ENCODE measurements at places on chromosomes 5 and 9.

DNA sequence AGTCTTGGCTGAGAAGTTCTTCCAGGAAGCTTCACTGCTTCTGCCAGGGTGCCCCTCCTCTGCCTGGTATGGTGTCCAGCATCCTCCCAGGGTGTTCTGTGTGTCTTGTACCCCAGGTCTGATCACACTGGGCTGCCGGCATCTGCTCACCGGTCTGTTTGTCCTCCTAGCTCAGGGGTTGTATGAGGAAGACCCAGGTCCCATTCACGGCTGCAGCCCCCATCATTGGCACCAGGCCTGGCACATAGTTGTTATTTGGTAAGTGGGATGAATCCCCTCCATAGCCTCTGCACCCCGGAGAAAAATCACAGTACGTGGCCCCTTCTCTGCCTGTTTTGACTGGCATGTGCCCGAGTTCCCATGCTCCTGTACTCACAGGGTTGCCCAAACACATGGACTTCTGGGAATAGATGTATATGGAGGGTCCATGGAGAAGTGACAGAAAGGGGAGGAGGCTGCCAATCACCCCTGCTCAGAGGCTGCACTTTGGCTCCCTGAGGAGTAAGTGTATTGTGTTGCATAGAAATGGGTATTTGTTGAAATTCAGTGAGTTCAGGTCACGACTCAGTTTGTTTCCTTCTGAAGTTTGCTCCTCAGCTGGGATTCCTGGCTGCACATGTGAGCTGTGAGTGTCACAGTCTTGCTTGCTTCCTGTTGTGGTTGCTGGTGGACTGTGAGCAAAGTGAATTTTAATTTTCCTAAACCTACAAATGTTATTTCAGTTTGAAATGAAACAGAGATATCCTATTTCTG is 96.2 kb downstream of the HSPA4 start:
- no peak for DNase-seq

DNA sequence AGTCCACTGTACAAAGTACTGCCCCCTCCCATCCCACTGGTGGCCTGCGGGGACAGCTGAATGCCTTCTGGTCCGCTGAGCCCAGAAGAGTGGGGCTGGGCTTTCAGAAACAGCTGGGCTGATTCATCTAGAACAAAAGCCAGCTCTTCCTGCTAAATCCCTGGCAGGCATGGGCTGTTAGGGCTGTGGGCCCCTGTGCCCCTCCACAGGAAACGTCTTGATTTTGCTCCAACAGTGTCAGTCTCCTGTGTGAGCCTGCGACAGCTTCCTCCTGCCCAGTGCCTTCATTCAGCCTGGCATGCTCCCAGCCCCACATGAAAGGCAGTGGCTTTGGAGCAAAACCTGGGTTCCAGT is 6.9 kb upstream of the GSN start:
- no peak for DNase-seq

GRCh38 chr5:93790401-93790800 is 49.0 kb upstream of the POU5F2 start:
- no peak for DNase-seq

GRCh38 chr9:21679432-21679831 is 123.0 kb upstream of the MTAP start:
- no peak for DNase-seq

DNA sequence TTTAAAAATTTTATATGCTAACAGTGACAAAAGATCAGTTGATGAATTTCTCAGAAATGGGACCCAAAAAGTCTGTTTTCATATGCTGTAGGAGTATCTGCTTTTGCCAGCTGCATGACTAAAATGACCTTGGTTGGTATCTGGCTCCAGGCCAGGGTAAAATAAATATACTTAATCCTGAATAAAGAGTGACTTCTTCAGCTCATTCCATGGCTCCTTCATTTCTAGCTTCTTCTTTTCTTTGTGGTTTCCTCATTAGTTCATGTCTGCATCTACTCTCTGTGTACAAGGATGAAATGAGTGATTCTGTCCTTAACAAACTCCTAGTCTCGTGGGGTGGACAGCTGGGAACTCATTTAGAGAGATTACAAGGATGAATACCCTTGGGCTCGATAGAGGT is 36.0 kb downstream of the RCL1 start:
- DNase-seq = no peak

DNA sequence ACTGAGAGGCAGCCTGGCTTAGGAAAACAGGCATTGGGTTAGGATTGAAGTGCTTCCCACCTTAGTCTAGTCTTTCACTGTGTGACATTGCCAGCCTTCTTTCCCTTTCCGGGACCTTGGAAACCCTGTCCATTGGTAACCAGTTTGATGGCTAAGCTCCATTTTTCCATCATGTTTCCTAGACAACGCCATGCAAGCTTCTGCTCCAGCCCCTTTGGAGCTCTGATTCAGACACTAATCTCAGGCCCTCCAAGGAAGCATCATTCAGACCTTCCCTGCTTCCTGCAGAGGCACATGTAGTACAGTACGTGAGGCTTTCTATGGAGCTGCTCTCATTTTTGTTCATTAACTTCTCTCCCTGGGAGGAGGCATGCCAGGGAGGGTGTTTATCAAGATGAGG is 68.5 kb downstream of the GRIA1 start:
- no peak for DNase-seq

- DNase-seq = no peak
Observed at GRCh38 chr5:176803068-176803942, 7.1 kb upstream of the UNC5A start.

GRCh38 chr9:97475059-97475458 is 26.4 kb upstream of the TMOD1 start:
- no peak for DNase-seq

- no peak for DNase-seq
Observed at GRCh38 chr5:1053391-1054017, 44.9 kb downstream of the NKD2 start.

GRCh38 chr5:113321276-113321675 is 113.5 kb downstream of the TSSK1B start:
- no peak for DNase-seq

DNA sequence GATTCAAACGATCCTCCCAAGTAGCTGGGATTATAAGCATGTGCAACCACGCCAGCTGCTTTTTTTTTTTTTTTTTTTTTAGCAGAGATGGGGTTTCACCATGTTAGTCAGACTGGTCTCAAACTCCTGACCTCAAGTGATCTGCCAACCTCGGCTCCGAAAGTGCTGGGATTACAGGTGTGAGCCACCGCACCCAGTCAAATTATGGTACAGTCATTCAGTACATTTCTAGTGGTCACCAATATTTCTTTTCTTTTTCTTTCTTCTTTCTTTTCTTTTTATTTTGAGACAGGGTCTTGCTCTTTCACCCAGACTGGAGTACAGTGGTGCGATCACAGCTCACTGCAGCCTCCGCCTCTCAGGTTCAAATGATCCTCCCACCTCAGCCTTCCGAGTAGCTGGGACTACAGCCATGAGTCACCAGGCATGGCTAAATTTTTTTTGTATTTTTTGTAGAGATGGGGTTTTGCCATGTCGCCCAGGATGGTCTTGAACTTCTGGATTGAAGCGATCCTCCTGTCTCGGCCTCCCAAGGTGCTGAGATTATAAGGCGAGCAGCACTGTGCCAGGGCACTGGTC is 25.4 kb upstream of the DCP2 start:
- peak; percentile 63 for DNase-seq

DNA sequence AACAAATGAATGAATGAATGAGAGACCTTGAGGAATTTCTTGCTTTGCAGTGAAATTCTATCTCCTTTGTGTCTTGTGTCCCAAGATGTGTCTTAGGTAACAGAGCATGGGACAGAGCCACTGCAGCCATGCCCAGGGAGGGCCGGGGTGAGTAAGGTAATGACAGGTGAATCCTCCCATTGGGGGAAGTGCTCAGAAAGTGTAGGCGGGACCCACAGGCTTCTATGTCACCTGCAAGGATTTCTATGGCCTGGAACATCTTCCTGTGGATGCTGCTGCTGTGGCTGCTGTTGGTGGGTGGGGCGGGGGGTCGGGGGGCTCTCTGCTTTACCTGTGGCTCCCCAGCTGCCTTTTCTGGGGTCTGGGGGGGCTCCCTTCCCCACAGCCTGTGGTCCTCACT is 133.6 kb upstream of the IER5L start:
- no peak for DNase-seq
